ENCODE measurements at places on chromosomes 1 and 21. TPM values are rescaled to one million over a fixed set of nuclear protein-coding genes. Genes with fewer than 3 reads are reported as not detected.

DNA sequence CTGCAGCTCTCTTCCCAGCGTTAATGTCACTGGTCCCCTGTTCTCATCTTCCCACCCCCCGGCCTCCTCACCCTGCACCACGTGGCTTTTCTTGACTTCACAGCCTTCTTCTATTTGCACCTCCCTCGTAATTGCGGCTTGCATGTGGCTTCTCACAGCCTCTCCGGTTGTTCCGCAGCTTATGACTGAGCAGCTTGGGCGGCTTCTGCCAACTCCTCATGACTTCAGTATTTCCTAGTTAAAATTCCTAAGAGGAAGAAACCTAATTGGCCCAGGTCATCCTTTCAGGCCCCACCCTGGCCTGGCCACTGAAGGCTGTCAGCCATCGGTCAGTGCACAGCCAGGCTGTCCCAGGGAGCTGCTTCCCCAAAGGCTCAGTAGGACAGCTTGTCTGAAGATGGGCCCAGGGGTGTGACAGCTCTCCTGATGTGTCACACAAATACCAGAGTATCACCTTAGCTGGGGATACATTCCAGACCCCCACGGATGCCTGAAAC is 8.6 kb upstream of the RERE start:
- no peak for DNase-seq

DNA sequence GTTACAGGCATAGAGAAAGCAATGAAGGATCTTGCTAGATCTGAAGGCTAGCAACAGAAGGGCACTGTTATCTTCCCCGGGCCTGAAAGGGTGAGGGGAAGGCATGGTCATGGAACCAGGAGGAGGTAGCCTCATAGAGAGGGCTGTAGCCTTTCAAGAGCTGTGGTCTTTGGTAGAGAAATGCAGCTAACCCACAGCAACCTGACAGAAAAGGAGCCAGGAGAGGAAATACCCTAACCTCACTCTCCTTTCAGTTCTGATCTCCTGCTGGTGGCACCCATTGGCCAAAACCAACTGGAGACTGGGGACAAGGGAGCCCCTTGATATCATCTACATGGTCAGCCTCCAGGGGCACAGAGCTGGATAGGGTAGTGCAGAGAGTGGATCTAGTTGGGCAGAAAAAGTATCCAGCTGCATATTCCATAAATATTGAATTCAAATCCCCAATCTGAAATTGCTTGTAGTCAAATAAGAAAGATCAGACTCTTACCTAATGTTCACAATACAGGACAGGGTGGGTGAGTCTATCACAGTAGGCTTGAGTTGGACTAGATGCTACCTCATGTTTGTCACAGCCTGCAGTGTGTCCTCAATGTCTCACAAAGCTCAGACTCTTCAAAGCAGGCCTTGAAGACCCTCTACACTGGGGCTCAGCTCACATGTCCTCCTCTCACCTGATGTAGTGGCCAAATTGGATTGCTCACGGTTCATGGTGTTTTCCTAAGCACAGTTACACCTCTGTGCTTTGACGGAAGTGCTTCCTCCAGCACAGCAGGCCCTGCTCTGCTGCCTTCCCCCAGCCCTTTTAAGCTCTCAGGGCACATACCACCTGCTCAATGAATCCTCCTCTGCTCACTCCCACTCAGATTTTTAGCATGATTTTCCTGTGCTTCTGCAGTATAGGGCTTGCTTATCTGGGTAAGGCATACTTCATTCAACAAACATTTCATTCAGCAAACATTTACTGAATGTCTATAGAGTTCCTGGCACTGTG is 74.1 kb upstream of the JUN start:
- no peak for DNase-seq

GRCh38 chr1:65497256-65497830 is 76.9 kb downstream of the LEPR start:
- DNase-seq: no peak

DNA sequence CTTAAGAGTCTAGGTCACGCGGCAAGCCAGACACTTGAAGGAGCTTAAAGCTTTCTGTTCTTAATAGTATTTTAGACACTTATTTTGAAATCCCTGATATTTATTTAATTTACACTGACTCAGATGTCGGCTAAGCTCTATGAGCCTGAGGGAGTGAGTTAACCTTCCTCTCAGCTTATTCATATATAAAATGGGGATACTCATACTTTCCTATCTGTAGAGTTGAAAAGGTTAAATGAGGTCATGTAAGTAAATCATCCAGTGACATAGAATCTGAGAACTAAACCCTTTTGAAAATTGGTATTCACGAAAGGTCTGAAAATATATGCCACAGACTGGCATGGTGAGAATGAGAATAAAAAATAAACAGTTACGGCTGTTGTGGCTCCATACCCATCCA is 1.4 kb upstream of the GPR161 start:
- DNase-seq: no peak

Gene ELK4
- 43.6 TPM for total RNA-seq

DNA sequence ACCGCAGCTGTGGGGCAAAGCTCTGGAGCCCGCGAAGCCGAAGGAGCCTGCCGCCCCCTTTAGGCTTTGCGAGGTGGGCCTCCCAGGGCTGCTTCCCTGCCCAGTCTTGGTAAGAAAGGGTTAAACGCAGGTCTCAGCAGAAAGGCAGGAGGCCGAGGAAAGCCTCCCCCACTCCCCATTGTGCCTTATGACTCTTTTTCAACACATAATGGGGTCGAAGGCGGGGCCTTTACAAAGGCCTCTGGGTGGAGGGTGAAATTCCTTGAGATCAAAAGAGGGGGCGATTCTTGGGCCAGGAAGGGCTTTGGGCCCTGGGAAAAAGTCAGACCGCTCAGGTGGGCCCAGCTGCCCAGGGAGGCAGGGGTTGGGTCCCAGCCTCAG is 880 bp downstream of the ALPL start:
- no peak for DNase-seq

GRCh38 chr1:65625528-65625927 is 167.2 kb upstream of the PDE4B start:
- DNase-seq: no peak

Gene PTGS2
- 13.1 TPM for total RNA-seq

GRCh38 chr1:22930240-22930912 is 42.3 kb downstream of the LACTBL1 start:
- DNase-seq: peak; percentile 68

Gene TMEM234
- 23.6 TPM for total RNA-seq

Gene HHAT
- 7.7 TPM for total RNA-seq

- DNase-seq: no peak
These were observed 1.4 kb upstream of the S100A16 start for GRCh38 chr1:153614189-153614900.

Gene VASH2
- total RNA-seq: 3.9 TPM

Gene BRINP2
- 54.3 TPM for total RNA-seq

- DNase-seq: no peak
These were observed 69.3 kb upstream of the CASZ1 start for GRCh38 chr1:10865518-10866320.

Gene MYOC
- total RNA-seq: not detected

GRCh38 chr1:232704694-232705680 is 75.1 kb upstream of the SIPA1L2 start:
- no peak for DNase-seq

DNA sequence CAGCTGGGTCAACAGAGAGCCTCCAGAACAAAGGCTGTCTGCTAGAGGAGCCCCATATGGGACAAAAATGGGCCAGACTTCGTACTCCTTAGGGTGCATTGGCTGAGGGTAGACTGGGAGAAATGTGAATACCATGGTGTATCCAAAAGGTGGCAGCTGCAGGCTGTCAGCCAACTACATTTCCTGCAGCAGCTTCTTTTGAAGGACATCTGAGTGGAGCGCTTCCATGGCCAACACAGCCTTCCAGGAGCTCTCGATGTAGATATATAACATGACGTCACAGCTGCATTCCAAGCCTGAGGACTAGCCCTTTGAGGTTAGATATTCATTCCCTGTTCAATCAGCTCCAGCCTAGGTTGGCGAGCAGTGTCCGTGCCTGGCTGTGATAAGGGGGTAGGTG is 107.7 kb downstream of the MAB21L3 start:
- DNase-seq: no peak

- no peak for DNase-seq
These were observed 15.2 kb downstream of the SAMD11 start for GRCh38 chr1:938711-939489.

Gene CFHR1
- total RNA-seq: not detected

GRCh38 chr1:110136911-110137310 is 13.4 kb upstream of the SLC6A17 start:
- DNase-seq: peak; percentile 84

DNA sequence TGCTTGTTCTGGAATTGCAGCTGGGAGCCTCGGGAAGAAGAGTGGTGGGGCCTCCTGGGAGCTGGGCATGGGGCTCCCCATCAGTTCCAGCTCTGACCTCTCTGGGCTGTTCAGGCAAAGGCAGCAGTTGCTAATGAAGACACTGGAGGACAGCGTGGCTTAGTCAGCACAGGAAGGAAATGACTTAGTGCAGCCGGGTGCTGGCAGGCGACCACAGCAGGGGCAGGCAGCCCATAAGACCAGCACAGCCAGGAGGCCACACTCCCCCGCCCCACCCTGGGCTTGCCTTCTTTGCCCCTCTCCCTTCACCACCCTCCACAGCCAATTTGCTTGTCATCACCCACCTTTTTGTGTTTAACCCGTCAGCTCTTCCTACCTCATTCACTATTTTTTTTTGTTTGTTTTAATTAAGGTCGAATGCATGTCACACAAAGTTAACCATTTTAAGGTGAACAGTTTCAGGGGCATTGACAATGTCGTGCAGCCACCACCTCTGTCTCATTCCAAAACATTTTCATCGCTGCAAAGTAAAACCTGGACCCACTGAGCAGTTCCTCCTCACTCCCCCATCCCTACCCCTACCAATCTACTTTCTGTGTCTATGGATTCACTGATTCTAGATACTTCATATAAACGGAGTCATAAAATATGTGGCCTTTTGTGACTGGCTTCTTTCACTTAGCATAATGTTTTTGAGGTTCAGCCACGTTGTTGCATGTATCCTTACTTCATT is 10.9 kb downstream of the OLIG2 start:
- DNase-seq: no peak

Data from dorsolateral prefrontal cortex (tissue), 122 donors.